ENCODE measurements at places on chromosomes 7 and 10. TPM values are rescaled to one million over a fixed set of nuclear protein-coding genes. Genes with fewer than 3 reads are reported as not detected.
A peak's percentile ranks its signal among the peaks of the same experiment; 100 is the strongest.

Gene NUTM2B
- 0.50 TPM for total RNA-seq

Gene ASNS
- total RNA-seq: 188 TPM

Gene TRIL
- not detected for total RNA-seq

Gene ZFAND4
- 8.8 TPM for total RNA-seq

Gene KCND2
- not detected for total RNA-seq

Gene TIMM23B
- 27.1 TPM for total RNA-seq

Gene CCDC71L
- total RNA-seq: 32.2 TPM

Gene GPR26
- total RNA-seq: not detected

Gene NANOS1
- 9.8 TPM for total RNA-seq

Gene MMD2
- total RNA-seq: not detected

Gene CUEDC2
- 49.5 TPM for total RNA-seq

Gene NKX6-2
- total RNA-seq: not detected

Gene LEP
- total RNA-seq: not detected

Gene SORCS1
- total RNA-seq: not detected

Gene ADAMTS14
- total RNA-seq: 0.35 TPM

Gene NPFFR1
- total RNA-seq: under 0.01 TPM

GRCh38 chr7:37048674-37049073 is 324.4 kb upstream of the AOAH start:
- no peak for DNase-seq

GRCh38 chr7:1748839-1749173 is 78.7 kb downstream of the ELFN1 start:
- DNase-seq: no peak

GRCh38 chr7:1028775-1029636 is 15.3 kb upstream of the GPR146 start:
- peak; percentile 88 for DNase-seq

GRCh38 chr7:134795231-134795630 is 15.8 kb downstream of the CALD1 start:
- DNase-seq: no peak

DNA sequence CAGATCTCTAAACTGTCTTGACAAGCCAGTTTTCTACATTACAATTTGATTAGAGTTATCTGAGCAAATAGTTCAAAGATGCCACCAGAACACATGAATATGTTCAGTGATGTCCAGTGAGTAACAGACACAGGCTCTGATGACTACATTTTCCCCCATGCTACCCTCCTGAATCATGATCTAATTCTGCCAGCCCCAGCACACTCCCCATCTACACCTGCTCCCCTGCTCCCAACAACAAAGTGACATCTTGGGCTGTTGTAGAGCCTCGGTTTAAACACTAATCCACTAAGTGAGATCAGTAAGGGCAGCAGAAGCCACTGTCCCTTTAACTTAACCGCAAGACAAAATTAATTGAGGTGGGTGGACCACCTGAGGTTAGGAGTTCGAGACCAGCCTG is 104.6 kb downstream of the PROSER2 start:
- DNase-seq: no peak

DNA sequence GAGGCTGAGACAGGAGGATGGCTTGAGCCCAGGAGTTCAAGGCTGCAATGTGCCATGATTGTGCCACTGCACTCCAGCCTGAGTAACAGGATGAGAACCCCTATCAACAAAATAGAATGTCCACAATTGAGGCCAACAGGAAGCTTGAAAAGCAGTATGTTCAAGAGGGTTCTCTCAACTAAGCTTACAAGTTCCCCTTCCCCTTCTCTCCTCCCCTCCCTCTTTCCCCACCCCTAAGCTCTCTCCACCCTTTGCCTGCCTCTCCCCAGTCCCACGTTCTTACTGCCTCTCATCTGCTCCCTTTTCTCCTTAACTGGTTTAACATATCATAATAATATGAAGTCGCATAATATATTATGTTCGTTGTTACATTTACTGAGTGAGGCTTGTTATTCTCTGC is 35.4 kb downstream of the KIAA1549 start:
- no peak for DNase-seq

GRCh38 chr7:12921751-12922345 is 234.4 kb downstream of the ARL4A start:
- DNase-seq: no peak

DNA sequence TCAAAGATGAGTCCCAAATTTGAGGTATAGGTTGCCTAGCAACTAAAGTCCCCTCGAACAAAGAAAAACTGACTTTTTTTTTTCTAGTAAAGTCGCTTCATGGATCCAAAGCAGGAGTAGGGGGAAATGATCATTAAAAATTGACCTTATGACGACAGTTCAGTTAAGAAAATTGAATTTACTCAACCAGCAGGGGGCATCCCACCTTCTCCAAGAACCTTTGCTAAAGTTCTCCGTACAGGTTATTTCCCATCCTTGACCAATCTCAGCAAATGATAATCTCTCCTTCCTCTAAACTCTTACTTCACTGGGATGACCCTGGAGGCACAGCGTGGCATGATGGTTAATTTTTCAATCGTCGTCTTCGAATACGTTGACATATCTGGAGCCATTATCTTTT is 228.3 kb downstream of the CALN1 start:
- no peak for DNase-seq

DNA sequence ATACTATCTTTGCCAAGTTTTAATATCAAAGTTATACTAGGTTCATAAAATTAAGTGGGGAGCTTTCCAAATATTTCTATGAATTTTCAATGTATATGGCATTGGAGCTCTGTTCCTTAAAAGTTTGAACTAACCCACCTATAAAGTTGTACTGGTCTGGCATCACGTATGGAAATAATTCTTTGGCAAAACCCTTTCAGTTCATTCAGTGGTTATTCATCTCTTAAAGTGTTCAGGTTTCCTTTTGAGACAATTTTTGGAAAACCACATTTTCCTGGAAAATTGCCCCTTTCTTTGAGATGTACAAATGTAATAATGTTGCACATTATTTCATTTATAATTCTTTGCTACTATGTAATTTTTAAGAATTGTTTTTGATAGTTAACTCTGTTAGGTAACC is 62.5 kb upstream of the INPP5A start:
- DNase-seq: no peak

DNA sequence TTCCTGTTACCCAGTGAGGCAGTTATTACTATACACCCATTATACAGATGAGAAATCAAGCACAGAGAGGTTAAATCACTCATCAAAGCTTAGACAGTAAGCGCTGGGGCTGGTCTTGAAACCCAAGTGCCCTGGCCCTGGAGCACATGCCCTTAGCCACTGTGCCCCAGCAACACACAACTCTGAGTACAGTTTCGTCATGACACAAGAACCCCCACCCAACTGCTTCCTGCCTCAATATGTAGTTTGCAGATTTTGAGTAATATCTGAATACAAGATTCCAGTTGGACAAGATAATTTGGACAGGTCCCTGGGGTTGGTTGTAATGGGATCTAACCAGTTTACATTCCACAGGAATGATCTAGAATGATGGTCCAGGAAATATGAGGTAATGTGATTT is 62.8 kb downstream of the SH3PXD2A start:
- peak; percentile 73 for DNase-seq

DNA sequence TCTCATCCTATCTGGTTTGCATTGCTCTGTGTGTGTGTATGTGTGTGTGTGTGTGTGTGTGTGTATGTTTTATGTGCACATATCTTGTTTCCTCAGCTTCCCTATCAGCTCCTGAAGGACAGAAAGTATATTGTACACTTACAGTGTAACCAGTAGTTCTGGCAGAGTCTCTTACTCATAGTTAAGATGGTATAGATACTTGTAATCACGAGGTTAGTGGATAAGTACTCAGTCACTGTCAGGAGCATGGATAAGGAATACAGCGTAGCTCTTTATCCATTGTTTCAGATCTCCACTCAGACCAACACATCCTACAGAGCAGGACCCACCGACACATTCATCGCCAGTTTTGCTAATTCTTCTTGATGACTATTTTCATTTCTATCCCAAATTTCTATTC is 275.0 kb downstream of the TSPAN12 start:
- DNase-seq: no peak

GRCh38 chr10:128576943-128577670 is 450.9 kb upstream of the MKI67 start:
- DNase-seq: no peak

DNA sequence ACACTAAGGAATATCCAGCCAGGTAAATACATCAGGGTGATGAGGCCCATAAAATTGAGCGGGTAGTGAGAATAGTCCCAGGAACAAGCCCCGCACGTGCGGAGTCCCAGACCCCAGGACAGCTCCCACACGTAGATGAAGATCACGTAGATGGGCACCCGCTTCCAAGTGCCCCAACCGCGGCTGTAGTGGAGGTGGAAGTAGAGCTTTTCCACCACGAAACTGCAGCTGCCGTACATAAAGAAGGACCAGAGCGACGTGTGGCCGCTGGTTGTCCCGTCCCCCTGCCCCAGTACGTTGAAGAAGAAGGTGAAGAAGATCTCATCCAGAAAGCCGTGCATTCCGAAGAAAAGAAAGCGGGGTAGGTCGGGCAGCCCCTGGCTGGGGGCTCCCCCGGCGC is 948 bp downstream of the TMEM229A start:
- DNase-seq: no peak

GRCh38 chr7:128362670-128363069 is 1.2 kb upstream of the PRRT4 start:
- DNase-seq: peak; percentile 73

- DNase-seq: no peak
Measured at GRCh38 chr7:47170516-47170915, 411.4 kb downstream of the TNS3 start.

- peak; percentile 52 for DNase-seq
Measured at GRCh38 chr7:85261336-85261735, 74.5 kb upstream of the SEMA3D start.

DNA sequence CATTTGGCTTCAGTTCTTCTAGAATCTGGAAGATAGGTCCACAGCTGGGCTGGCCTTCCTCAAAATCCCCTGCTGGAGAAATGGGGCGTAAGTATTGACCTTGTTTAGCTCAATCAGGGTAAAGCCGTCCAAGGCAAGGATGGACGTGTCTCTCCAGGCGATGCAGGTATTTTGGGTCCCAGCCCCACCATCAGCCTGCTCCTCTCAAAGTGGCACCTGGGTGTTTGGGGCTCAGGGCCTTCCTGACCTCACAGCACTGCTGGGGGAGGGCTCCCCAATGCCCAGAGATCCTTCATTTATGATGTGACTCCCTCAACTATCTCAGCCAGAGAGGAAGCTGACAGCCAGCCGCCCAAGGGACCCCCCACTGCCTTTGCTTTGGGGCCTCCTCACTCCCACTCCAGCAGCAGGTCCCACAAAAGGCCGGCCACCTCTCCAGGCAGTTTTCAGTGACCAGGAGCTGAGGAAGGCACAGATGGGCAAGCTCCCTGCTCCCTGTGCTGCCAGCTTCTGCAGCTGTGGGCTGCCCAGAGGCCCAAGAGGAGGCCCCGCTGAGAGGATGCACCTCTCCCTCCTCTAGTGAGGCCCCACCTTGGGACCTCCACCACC is 140.0 kb upstream of the TCERG1L start:
- DNase-seq: no peak

DNA sequence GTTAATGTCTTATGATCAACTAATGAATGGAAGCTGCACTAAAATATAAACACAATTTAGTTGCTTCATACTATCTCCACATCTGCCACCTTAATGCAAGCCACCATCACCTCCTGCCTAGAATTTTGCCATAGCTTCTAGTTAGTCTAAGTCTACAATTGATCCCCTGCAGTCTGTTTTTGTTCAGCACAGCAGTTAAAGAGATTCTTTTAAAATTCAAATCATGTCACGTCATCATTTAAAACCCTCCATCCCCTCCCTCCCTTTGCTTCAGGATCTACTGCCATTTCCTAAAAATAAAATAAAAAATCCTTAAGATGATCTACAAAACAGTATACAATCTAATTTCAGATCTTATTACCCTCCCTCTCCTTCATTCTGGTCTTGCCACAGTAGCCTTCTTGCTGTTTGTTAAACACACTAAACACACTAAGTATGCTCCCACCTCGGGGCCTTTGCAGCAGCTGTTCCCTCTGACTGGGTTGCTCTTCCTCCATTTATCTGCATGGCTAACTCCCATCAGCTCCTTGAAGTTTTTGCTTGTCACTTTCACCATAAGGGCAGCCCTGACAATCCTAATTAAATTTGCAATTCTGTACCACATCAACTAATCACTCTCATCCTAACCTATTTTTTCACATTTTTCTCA is 97.0 kb upstream of the FOXP2 start:
- DNase-seq: no peak

GRCh38 chr7:23469961-23470250 is 385 bp downstream of the IGF2BP3 start:
- DNase-seq: no peak

DNA sequence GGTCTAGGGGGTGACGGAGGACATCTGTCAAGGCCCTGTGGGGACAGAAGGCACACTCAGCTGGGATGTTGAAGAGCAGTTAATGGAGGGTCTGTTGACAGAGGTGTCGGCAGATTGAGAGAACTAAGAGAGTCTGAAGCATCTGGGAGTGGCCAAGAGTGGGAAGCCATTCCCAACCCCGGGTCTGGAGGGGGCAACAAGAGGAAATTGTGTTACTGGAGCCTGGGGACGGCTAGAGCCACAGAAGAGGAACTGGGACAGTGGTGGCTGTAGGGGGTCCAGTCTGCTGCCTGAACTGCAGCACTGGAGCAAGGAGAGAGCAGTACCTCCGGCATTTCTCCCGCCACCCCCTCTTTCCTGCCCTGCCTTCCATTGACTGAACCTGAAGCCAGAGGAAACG is 136.6 kb downstream of the CHN2 start:
- DNase-seq: no peak

DNA sequence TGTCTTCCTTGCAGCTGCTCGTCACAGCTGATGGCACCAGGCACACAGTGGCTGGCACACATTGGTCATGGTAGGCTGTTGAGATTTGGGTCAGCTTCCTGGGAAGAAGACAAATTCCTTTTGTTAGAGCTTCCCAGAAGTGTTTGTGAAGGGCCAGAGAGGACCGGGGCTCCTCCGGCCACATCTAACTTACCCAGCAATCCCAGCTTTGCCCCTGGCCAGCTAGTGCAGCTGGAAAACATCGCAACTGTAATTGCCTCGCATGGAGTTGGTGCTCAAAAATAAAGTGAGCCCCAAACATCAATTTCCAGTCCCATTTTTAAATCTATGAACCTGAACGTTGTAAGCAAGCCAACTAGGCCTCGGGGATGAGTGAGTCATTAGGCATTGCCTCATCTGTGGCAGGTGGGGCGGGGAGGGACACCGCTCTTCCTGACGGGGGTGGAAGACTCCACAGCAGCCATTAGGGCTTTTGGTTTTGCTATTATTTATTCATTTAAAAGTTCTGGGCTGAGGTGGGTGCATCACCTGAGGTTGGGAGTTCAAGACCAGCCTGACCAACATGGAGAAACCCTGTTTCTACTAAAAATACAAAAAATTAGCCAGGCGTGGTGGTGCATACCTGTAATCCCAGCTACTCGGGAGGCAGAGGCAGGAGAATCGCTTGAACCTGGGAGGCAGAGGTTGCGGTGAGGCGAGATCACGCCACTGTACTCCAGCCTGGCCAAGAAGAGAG is 12.4 kb downstream of the CPA5 start:
- DNase-seq: peak; percentile 90

GRCh38 chr7:22208799-22209198 is 148.2 kb downstream of the RAPGEF5 start:
- peak; percentile 79 for DNase-seq

DNA sequence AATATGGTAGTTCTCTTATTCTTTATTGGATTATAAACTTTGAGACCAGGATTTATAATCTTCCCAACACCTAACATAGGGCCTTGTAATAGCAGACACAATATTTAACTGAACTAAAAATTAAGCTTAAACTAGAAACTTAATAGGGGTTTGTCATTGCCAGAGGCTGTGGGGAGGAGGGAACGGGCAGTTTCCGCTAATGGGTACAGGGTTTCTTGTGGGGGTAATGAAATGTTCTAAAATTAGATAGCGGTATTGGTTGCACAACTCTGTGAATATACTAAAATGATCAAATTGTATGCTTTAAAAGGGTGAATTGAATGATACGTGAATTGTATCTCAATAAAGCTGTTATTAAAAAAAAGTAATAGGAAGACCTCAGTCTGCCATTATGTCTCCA is 45.4 kb downstream of the NT5C2 start:
- DNase-seq: no peak
